Stimulated activated CD8-positive, alpha-beta memory T cell treated with anti-CD3 and anti-CD28 coated beads, Interleukin-15, amount 100 ng/mL, for 48 hours (primary cell): ENCODE measurements at places on chromosomes 16 and 17.
A peak's percentile ranks its signal among the peaks of the same experiment; 100 is the strongest.

DNA sequence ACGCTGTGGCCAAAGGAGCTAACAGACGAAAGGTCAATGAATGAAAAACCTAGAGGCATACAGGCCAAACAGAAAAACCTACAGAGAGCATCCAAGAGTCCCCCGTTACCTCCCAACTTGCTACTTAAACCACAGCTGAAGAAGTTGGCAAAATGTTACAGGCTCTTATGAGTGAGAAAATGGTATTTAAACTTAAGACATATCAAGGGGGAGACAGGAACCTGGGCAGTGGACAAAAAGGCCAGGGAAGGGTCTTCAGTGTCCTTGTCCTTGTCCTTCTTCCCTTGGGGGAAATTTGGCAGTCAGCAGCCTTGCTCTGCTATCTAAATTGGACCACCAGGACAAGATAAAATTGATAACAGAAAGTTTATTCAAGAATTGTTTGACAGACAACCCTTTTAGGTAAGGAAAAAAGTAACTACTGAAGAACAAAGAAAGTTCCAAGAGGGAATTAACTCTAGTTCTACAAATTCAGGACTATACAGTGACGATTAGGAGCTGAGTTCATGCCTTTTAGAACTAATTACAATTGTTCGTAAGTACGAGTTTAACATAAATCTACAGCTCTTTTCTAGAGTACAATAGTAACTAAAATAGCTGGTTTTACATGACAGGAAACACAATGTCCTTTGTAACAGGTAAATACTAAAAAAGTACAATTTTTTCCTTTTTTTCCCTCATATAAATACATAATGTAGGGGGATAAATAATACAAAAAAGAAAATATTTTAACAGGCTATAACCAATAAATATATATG lies 3.8 kb upstream of the HOXB2 start:
- DNase-seq: no peak

DNA sequence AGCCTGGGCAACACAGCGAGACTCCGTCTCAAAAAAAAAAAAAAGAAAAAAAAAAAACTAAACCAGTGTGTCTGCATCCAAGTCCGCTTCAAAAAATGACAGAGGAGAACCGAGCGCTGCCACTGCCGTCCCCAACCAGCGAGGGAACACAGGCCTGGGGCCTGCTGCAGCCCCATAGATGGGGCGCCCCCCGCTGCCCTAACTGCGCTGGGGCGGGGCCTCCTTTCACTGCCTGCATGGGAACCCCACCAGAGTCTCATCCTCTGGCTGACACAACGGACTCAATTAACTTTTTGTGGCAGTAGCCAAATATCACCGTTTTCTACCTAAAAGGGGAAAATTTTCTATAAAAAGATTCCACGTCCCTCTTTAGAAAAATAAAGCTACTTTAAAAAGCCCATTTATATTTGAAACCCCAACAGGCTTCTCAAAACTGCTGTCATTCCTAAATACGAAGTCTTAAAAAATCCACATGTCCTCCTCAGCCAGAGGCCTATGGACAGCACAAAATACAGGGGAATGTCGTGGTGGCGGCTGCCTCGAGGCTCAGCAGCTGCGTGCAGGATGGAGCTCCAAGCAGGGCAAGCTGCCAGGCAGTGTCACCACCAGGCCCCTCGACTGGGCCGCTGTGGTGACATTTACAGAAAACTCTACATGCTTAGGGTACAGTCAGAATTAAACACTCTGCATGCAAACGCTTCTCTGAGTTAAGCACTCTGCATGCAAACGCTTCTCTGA lies 30.3 kb downstream of the KLHDC4 start:
- no peak for DNase-seq

DNA sequence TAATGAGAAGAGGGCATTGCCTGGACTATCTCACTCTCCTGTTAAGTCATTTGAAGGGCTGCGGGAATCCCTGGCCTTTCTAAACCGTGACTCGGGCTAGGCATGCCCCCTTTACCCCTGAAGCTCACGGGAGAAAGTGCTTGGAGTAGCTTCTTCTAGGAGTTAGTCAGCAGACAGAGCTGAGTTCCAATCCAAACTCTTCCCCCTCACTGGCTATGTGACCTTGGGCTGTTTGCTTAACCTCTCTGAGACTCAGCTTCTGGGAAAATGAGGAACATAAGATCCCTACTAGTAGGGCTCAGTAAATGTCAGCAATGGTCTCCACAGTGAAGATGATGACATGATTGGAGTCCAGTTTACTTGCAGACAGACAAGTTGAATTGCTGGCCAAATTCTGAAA lies 5.7 kb upstream of the B9D1 start:
- no peak for DNase-seq

DNA sequence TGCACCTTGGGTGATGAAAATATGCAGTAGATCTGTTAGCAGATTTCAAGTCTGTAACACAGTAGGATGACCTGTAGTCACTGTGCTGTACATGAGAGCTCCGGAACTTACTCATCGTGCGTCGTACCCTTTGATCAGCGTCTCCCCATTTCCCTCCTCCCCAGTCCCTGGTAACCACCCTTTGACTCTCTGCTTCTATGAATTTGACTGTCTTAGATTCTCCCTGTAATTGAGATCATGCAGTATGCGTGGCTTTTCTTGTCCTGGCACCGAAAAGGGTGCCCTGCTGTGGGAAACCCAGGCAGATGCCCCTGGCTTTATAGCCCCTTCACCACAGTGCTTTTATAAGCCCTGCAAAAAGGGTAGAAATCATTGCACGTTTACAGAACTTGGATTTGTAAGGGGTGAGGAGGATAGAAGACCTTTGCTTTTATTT lies 20.5 kb downstream of the CLEC16A start:
- DNase-seq: peak; percentile 66

GRCh38 chr16:66082424-66082823 lies 284.1 kb upstream of the CDH5 start:
- no peak for DNase-seq

- DNase-seq: no peak
Observed at GRCh38 chr17:27951872-27952271, 58.7 kb upstream of the LYRM9 start.

- DNase-seq: no peak
Observed at GRCh38 chr17:6109536-6109935, 39.4 kb downstream of the WSCD1 start.

DNA sequence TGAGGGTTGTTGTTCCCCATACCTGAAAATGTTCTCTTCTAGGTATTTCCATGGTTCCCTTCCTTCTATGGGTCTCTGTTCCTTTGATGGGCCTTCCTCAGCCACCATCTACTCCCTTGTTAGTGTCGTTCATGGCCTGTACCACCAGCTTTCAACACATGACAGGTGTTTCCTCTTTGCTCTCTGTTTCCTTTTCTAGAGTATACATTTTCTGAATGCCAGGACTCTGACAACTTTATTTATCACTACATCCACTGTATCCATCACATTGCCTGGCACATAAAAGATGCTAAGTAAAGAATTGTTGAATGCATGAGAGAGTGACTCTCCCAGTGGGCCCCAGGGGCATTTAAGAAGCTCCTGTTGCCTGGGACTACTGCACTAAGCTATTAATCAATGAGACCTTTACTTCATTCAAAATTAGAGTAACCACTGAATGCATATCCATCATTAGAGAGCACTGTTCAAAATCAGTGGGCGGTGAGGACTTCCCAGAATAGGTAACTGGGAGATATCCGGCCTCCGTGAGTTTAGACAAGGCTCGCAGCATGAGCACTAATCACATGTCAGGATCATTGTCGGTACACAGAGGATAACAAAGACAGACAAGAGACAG lies 255.0 kb downstream of the CBLN1 start:
- DNase-seq: no peak

DNA sequence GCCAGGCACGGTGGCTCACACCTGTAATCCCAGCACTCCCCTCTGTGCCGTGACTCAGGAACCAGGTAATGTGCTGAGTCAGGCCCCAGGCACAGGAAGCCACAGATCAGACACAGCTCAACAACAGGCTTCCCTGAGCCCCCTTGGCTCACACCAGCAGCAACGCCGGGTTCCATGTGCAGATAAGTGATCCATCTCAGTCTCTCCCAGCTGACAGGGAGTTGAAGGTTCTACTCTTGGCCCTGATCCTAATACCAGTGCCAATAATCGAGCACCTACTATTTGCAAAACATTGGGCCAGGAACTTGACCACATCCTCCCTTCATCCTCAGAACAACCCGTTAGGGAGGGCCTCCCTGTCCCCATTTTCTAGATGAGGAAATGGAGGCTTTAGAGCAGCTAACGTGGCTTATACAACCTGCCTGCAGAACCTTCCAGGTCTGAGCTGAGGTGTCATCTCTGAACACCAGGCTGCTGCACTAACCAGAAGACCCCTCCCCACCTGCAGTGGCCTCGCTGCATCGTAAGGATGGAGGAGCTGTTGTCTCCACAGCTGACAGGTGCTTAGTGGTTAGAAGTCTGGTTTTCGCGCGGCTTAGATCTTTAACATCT lies 64.8 kb upstream of the AMZ2 start:
- DNase-seq: peak; percentile 52
